ENCODE measurements at places on chromosomes 3 and 15.

- no peak for DNase-seq
Observed at GRCh38 chr3:171801738-171802589, 8.3 kb downstream of the PLD1 start.

- no peak for DNase-seq
Observed at GRCh38 chr3:38966811-38967692, 84.7 kb downstream of the SCN11A start.

DNA sequence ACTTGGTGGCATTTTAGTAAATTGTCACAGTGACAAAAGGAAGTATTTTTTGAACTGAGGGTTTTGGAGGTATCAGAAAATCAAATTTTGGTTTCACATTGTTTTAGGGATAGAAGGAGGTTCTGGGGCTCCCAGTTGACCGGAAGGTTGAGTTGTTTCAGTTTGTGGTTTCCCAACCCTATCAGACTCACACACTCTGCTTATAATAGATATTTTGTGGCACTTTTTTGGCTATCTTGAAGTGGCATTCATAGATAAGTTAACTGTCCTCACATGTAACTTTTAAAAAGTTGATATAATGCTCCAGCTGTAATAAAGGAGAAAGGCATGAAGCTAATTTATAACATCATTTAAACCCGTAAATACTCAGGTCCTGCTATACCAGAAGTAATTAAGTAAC is 12.8 kb downstream of the ARMC8 start:
- DNase-seq: no peak

GRCh38 chr3:177475356-177475665 is 278.0 kb upstream of the TBL1XR1 start:
- DNase-seq: no peak

- DNase-seq: no peak
Observed at GRCh38 chr15:66924889-66925288, 140.5 kb upstream of the SMAD3 start.

DNA sequence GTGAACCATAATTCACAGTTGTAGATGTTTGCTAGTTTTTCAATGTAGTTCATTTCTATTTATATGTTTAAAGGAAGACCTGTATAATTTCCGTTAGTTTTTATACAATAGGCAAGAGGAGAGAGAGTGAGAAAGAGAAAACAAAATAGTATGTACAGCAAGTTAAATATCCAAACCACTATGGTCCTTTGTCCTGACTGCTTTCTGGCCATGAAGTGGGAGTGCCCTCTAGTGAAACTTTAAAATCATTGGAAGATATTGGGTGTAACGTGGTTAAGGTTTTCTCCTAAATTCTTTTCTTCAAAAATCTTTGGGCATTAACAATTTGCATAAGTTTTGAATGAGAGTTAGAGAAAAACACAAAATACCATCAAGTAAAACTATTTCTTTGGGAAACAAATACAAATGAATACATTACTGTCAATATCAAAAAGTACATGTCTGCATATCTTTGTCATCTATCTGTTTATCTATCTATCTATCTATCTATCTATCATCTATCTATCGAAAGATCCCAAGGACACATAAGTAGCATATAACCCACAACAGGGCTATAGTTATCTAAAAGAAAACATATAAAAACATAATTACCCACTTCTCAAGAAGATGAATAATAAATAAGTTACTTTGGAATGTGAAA is 534.6 kb upstream of the ATP11B start:
- no peak for DNase-seq

DNA sequence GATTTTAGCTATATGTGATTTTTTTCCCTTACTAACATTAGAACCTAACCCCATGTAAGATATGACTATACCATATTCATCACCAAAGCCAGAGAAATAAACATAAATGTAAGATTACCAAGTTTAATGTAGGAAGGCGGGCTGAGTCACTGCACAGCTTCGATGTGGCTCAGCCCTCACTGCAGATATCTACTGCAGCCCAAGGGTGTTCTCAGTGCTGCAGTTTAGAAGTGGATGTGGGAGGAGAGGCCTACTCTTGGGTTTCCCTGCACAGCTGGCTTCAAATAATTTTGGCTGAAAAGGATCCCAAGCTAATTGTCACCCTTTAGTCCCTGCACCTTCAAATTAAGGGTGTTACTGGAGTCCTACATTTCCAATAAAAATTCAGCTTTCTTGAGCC is 9.3 kb downstream of the ARPP19 start:
- peak; percentile 67 for DNase-seq

GRCh38 chr3:5022187-5022965 is 43.1 kb downstream of the BHLHE40 start:
- DNase-seq: peak; percentile 59

DNA sequence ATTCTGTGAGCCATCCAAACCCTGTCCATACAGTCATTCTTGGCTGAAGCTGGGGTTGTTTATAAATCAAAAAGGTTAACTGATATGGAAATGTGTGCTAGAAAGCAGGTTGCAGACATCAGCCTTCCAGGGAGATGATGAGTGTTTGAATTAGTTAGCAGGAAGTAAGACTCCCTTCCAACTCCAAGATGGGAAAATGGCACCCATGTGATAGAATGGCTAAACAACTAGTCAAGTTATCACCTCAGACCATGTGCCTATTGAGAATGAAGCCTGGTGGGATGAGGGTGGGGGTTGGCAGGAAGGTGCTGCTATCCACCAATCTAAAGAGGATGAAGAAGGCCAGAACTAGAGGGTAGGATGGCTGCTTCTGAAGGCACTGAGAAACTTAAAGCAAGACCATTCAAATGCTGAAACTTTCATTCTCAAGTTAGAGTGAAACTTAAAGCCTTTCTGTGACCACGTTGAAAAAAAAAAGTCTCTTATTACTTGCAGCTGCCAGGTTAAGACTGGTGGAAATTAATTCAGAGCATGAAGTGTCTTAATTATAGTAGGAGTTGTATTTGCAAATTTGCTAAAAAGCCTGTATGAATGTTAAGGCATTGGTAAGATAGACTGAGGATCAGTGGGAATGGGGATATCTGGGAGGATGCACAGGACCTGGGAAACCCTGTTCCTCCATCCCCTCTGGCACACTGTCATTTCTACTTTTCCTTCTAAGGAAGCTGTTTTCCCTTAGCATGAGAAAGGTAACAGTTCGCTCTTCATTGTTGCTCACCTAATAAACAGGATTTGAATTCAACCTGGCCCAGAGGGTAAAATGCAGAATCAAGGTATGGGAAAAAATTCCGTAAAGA is 36.8 kb downstream of the CCR3 start:
- DNase-seq: no peak

DNA sequence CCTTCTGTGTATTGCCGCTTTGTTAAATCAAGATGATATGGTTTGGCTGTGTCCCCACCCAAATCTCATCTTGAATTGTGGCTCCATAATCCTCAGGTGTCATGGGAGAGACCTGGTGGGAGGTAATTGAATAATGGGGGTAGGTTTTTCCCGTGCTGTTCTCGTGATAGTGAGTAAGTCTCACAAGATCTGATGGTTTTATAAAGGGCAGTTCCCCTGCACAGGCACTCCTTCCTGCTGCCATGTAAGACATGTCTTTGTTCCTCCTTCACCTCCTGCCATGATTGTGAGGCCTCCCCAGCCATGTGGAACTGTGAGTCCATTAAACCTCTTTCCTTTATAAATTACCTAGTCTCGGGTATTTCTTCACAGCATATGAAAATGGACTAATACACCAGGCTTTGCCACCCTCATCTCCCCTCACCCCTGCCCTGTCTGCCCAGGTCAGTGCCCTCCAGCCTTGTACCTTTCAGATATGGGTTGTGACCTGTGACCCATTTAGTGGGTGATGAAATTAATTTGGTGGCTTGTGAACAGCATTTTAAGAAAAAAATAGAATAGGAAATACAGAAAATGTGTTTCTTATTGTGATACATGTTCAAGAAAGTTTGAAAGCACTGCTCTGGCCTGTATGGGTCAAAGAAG is 56.1 kb upstream of the MCF2L2 start:
- DNase-seq: no peak

GRCh38 chr3:27228805-27229204 is 140.4 kb downstream of the NEK10 start:
- DNase-seq: no peak

DNA sequence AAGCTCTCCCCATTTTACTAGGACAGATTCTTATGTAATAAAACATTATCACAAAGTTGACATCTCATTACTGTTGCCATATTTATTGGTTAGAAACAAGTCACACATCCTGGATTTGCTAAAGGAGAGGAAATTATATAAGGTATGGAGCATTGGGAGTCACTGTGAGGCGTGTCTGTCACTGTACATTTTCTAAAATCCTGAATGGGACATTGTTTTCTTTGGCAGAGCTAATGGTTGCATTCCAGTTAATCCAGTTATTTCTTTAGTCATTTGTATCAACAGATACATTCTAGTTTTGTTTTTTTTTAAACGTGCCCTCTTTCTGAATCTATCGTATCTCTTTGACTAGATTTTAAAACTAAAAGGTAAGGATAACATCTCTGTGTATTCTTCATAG is 70.2 kb upstream of the MITF start:
- no peak for DNase-seq

- no peak for DNase-seq
Observed at GRCh38 chr15:60880949-60881348, 348.2 kb downstream of the RORA start.

- DNase-seq: no peak
Observed at GRCh38 chr3:177574222-177574856, 377.1 kb upstream of the TBL1XR1 start.

GRCh38 chr3:126982126-126982470 is 817 bp upstream of the PLXNA1 start:
- peak; percentile 76 for DNase-seq

DNA sequence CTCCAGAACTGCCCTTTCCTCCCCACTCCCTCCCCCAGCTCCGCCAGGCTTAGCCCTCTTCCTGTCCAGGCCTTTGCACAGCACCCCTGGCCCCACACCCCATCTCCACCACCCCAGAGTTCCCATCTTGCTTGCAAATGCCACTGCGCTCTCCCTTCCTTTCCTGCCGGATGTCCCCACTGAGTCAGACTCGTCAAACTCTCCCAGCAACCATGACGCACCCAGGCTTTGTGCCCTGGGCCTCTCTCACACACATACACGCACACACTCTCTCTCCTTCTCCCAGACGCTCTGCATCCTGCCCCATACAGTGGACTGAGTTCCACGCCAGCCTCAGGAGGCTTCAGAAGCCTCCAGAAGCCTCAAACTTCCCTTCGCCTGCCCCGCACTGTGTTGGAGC is 2.8 kb upstream of the CCDC9B start:
- DNase-seq: no peak

DNA sequence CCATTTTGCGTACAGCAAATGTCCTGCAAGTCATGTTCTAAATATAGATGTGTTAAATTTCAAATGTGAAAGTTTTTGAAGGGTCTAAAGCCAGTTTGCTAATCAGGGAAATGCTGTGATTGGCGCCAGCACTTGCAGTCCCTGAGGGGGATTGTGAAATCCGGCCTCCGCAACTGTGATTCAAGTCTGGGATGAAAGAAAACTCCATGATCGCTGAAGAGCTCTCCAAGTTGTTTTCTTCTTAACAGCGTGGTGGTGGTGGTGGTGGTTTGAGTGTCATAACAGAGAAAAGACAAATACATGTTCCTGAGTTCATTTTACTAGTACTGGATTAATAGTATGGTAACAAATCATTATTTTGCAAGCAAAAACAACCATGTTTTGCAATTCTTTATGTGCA is 51.8 kb downstream of the MITF start:
- no peak for DNase-seq

DNA sequence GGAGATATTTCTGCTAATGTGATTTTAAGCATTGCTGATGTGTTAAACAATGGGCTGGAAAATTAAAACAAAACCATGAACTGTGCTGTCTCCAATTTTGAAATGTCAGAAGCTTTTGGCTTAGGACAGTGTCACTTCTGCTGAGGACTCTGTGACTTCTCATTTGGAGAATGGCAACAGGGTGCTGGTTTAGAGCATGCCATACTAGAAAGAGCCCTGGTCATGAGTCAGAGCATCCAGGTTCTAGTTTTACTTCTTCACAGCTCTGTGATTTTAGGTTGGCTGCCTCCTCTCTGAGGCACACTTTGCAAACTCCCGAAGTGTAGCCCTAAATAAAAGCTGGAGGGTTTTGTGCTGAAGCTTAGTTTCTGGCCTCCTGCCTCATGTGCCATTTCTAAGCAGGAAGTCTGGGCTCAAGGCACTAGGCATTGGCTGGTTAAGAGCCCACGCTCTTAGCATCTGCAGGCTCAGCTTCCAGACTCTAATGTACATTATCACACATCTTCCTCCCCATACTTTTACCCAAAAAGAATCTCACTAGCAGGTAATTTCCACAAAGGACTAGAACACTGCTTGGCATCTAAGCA is 193.8 kb downstream of the CNTN3 start:
- DNase-seq: no peak

DNA sequence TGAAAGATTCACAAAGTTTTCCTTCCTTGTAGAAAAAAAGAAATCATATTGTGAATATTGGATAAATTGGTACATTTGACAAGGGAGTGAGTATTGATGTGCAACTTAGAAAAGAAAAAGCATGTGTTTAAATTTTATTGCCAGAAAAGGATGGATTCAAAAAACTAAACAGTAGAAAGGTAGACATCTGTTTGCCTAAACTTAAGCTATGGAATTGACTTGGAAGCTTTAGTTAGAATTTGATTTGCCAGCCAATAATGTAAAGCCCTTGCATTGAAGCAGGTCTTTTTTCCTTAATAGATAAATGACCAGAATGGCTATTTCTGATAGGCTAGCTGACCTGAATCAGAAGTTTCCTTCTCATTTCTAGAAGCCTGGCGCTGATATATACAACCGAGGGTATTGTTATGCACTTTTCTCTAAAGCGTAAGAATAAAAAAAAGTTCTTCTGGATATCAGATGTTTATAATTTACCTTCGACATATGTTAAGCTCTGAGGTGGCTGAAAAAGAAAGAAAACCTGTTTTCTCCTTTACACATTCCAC is 4.2 kb downstream of the RARB start:
- no peak for DNase-seq

Measured in activated CD8-positive, alpha-beta T cell treated with anti-CD3 and anti-CD28 coated beads for 36 hours (primary cell).